ENCODE measurements at places on chromosomes 4 and X. TPM values are rescaled to one million over a fixed set of nuclear protein-coding genes. Genes with fewer than 3 reads are reported as not detected.
A peak's percentile ranks its signal among the peaks of the same experiment; 100 is the strongest.

COQ2 gene
- total RNA-seq, result 11.1 TPM

CACNA1F gene
- not detected for total RNA-seq

UGT2B11 gene
- 2.2 TPM for total RNA-seq

LIMCH1 gene
- 144 TPM for total RNA-seq

IDUA gene
- total RNA-seq, result 3.4 TPM

NEUROG2 gene
- 2.2 TPM for total RNA-seq

SSX4 gene
- not detected for total RNA-seq

PDS5A gene
- 39.0 TPM for total RNA-seq

HSFX2 gene
- total RNA-seq, result 0.96 TPM

CXCR3 gene
- not detected for total RNA-seq

DCAF12L1 gene
- total RNA-seq, result 0.24 TPM

HEPH gene
- total RNA-seq, result 46.0 TPM

DNA sequence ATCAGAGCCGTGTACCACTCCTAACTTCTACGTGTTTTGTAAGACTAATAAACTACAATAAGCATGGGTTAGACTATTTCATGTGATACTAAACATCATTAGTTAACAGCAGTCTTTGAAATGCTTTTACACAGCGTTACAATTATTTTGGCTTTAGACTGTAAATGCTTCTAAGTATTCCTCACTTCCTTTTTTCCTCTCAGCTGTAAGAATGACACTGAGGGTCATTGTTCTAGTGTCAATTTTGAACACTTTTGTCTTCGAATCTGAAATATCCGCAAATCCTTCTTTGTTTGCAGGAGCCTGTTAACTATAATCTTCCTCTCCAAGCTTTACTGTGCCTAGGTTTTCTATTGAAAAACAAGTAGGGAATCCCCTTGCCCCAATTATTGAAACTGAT lies 1.5 kb downstream of the ABCE1 start:
- DNase-seq, result no peak

DNA sequence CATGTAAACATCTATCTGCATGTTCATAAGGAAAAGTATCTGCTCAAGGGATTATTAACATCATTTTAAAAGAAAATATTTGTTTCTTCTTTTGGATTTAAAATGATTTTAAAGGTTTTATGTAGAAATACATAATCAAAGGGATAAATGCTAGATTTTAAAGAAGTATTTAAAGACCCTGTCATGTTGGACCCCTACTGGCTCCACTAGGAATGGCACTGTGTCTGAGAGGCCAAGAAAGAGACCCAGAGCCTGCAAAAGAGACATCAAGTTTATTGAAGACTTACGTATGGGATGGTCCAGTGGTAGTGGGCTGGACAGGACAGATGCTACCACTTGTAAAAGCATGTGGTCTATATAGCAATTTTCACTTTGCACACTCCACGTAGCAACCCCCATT lies 78.7 kb upstream of the PCDH18 start:
- DNase-seq, result no peak

DNA sequence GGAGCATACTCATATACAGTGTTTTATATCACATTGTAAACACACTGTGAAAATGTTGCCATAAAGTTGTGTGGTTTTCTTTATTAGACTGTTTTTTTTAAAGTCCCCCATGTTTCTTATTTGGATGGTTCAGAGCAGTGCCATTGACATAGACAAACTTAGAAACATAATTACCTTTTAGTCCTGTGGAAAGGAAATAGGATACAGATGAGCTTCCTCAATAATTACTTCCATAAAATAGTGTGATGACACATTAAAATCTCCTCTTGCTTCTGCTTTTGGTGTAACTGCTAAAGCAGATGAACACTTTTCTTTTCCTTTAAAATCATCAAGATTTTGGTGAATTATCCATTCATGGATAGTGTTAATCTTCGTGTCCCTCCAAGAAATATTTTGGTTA lies 52.9 kb upstream of the LIMCH1 start:
- DNase-seq, result no peak

GRCh38 chrX:138748480-138748879 lies 37.0 kb upstream of the FGF13 start:
- DNase-seq, result peak; percentile 15

- DNase-seq, result peak; percentile 83
These were observed 148.7 kb downstream of the TSPAN5 start for GRCh38 chr4:98509721-98510120.

DNA sequence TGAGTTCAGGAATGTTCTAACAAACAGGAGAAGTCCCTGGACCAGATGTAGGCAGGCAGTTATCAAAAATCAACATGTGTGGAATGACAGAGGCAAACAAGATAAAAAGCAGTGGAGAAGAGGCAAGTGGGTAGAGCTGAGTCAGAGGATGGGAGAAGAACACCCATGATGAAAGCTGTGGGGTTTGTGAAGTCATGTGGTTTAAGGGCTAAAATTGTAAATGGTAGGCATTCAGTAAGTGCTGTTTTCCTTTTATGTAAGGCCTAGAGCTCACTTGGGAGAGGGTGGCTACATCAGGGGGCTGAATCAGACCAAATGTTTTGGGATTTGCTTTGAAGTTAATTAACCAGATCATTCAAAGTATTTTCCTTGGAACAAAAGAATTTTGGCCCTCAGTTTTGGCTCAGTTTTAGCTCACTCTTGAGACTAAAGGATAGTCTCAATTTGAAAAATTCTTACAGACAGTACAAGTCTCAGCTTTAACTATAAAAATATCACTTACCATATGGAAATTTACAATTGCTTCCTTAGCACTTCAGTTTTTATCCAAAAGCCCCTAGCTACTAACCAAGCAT lies 114.5 kb upstream of the PCDH7 start:
- DNase-seq, result no peak

- no peak for DNase-seq
These were observed 153.7 kb downstream of the PPP4R3C start for GRCh38 chrX:27309406-27309805.

DNA sequence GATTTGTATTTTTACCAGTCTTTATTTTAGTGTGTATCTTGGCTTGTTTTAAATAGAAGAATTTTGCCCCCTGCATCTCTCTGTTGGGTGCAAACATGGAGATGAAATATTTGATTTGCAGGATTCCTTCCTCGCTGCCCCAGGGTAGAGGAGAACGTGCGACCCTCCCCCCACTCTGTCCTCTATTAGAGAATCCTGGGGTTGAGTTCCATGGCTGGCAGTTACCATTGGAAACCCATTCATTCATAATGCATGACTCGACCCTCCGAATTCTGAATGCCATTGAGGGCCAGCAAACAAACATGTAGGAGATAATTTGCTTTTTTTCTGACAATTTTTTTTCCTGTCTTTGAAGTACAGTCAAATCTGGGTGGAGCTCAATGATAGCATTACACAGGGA lies 53.7 kb downstream of the TRIM2 start:
- DNase-seq, result no peak

- DNase-seq, result no peak
These were observed 218.7 kb downstream of the SPATA18 start for GRCh38 chr4:52269761-52270160.

DNA sequence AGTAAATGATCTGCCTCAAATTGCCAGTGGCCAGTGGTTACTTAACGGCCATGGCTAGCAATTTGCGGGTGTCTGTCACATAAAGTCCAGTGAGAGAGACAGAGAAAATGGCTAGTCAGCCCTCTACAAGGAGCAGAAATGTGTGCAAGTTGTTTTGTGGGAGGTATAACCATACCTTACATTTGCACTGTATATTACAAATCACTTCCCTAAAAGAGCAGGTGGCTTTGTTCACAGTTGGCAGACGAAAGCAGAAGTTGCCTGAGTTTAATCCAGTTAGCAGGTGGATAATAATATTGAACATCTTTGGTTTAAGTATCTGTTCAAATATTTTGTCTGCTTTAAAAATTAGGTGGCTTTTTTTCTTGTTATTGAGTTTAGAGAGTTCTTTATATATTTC lies 15.6 kb downstream of the SRPX start:
- no peak for DNase-seq

DNA sequence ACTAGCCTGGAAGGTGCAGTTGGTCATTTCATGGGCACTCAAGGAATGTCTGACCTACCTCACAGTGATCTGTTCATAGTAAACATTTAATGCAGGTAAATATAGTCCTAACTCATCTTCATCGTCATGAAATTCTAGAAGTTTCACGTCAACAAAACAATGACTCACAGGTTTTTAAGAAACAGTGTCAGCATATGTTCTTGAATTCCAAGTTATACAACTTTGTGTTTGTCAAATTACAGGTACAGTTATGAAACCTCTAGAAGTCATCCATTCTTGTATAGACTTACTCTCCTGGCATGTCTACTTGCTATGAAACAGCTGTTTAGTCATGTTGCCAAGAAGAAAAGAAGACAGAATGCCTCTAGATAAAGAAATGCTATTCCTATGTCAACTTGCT lies 46.6 kb downstream of the AFM start:
- DNase-seq, result no peak

DNA sequence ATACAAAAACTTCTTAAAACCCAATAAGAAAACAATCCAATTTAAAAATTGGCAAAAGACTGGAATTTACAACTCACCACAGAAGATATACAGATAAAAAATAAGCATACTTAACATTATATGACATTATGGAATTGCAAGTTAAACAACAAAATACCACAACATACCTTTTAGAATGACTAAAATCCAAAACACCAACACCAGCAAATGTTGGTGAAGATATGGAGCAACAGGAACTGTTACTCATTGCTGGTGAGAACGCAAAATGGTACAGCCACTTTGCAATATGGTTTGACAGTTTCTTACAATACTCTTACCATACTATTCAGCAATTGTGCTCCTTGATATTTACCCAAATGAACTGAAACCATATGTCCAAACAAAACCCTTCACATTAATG lies 112.4 kb downstream of the ADGRL3 start:
- DNase-seq, result no peak

GRCh38 chrX:102517326-102517725 lies 787 bp upstream of the TMSB15A start:
- DNase-seq, result peak; percentile 3

- DNase-seq, result no peak
These were observed 58.4 kb upstream of the COX18 start for GRCh38 chr4:73127839-73128453.

DNA sequence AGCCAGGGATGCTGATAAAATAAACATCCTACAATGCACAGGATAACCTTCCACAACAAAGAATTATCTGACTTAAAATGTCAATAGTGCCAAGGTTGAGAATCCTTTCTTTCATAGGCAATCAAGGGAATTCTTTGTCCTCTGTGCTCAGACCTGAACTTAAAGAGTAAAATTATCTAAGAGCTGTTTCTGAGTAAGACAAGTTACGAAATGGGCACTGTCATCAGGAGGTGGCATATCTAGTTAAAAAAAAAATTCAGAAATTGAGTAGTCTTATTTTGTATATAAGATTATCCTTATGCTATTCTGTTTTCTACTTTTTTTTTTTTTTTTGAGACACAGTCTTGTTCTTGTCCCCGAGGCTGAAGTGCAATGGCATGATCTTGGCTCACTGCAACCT lies 3.3 kb upstream of the RAB33B start:
- DNase-seq, result no peak

- no peak for DNase-seq
These were observed 124.0 kb upstream of the UNC5C start for GRCh38 chr4:95672811-95673210.

- peak; percentile 34 for DNase-seq
These were observed 2.4 kb downstream of the TMEM131L start for GRCh38 chr4:153468587-153468986.

- no peak for DNase-seq
These were observed 10.5 kb upstream of the MAMLD1 start for GRCh38 chrX:150352581-150352980.

- no peak for DNase-seq
These were observed 667.3 kb downstream of the GALNTL6 start for GRCh38 chr4:172480471-172480870.

DNA sequence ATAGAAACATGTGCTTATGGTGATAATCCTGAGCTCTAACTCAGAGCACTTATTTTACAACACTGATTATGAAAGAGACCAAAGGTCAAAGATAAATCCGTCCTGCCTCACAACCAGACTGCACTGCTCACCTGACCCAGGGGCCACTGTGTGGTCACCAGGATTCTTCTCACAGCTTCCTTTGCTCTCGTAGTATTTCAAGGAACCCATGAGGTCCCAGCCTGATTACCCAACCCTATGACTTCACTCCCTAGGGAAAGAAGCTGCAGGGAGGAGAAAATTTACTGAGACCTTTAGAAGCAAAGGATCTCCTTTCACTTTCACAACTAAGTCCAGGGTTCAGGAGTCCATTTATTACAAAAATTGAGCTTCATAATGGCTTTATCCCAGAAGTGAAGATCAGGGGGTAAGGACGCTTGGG lies 9.6 kb downstream of the SLC25A5 start:
- DNase-seq, result peak; percentile 23

- peak; percentile 66 for DNase-seq
These were observed 55.3 kb downstream of the EGF start for GRCh38 chr4:109967798-109968520.

GRCh38 chrX:64427787-64428186 lies 32.5 kb upstream of the MTMR8 start:
- DNase-seq, result no peak

Measured in umbilical cord (tissue), 2 donors.